Amygdala (tissue), 56 donors: ENCODE measurements at places on chromosomes 6 and 20.

- DNase-seq = no peak
Observed at GRCh38 chr6:33812669-33813068, 8.9 kb upstream of the MLN start.

DNA sequence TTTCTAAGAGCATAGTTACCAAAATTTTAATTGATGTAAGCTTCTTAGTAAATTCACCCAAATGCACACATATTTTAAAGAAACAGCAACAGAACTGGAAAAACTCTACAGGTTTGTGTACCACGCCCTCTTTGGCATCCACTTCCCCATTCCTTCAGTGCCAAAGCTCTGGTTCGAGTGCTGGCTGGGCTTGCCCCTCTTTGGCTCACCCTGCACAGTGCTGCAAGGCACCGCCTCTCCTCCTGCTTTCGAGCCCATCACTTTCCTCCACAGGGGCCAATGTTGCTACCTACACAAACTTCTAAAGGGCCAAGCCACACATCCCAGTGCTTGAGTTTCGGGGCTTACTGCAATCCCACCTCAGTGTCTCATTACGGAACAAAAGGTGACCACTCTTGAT, 9.6 kb downstream of the LRP11 start:
- DNase-seq = no peak

DNA sequence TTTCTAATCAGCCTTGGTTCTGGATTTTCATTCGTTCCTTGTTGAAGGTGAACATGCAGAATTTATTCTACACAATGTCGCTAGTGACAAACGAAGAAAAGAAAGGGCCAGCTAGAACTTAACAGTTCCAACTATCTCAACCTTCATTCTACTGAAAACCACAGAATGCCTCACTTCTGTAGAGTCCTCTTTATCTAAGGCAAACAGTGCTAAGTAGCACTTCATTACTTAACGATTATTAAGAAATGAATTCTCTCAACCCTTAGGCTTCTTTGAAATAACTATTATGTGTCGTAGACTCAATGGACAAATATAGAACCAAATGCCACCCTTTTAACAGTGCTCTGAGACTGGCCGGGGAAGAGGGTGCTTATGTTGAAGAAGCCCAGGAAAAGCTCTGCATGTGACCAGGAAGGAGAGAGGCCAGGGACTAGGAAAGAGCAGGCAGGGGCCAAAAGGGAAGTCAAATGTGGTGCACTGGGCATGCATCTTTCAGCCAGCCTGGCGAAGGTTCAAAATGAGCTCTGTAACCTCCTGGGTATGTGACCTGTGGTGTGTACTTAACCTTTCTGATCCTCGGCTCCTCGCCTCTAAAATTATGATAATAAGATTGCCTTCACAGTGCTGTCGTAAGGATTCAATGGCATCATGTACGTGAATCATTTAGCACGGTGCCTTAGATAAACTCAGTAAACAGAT, 55.4 kb upstream of the BMP2 start:
- no peak for DNase-seq

- DNase-seq = no peak
Observed at GRCh38 chr6:102405860-102406259, 1012.4 kb downstream of the GRIK2 start.

DNA sequence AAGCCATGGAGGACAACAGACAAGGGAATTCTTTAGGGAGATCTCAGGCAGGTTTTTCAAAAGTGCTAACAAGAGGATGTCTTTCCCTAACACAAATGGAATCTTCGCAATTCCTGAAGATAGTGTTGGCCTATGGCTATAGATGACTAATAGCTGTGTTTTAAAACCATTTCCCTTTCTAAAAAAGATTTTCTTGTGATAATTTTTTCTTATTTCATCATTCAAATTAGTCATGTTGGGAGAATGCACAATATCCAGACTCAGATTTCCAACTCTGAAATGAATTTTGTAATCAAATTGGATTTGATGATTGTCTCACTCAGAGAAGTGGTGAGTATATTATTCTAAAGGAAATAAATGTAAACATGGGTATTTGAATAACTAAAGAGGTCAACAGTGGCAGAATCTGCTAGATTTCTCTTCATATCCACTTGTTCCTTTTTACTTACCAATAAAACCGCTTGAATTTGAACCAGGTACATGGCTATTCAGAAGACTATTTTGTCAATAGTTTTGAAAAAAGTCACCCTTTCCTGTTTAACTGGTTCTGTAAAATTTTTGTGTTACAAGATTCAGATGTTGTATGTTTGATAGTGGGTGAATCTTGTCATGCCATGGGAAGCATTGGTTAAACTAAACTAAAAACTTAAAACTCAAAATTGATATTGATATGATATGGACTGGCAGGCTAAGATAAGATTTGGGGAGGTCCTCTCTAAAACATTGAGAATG, 1223.7 kb upstream of the EYS start:
- DNase-seq = no peak

DNA sequence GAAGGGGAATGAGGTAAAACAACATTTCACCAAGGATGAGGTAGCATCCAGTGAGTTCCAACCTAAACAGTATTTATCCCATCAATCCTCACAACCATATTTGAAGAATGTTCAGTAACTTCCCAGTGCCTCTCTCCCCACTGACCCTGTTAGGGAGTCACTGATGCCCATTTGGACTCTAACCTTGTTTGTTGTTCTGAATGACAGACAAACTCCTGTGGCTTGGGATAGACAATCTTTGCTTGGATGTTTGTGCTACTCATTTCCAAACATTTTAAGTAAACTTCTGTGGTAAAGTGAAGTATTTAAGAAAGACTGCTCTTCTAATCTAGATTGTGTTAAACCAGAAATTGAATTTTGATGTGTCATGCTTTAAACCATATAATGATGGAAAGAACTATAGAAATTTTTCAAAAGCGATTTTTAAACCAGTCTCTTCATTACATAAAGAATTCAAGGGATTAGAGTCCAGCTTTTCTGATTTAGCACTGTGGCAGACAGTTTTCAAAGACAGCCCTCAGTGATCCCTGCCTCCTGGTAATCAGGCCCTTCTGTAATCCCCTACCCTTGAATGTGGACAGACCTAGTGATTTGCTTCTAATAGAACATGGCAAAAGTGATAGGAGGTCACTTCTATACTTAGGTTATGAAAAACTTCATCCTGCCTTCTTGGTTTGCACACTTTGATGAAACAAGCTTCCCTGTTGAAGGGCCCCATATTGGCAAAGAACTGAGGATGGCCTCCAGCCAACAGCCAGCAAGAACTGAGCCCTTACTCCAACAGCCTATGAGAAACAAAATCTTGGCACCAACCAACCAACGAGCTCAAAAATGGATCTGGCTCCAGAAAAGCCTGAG, 191.6 kb downstream of the DST start:
- DNase-seq = no peak

- no peak for DNase-seq
Observed at GRCh38 chr6:30876039-30876730, 8.1 kb upstream of the DDR1 start.
